ENCODE measurements at places on chromosomes 1 and 21. TPM values are rescaled to one million over a fixed set of nuclear protein-coding genes. Genes with fewer than 3 reads are reported as not detected.

The RER1 gene
- 76.1 TPM for total RNA-seq

GRCh38 chr1:5881526-5882222 is 110.6 kb downstream of the NPHP4 start:
- no peak for DNase-seq

The PRKAB2 gene
- total RNA-seq = 13.9 TPM

DNA sequence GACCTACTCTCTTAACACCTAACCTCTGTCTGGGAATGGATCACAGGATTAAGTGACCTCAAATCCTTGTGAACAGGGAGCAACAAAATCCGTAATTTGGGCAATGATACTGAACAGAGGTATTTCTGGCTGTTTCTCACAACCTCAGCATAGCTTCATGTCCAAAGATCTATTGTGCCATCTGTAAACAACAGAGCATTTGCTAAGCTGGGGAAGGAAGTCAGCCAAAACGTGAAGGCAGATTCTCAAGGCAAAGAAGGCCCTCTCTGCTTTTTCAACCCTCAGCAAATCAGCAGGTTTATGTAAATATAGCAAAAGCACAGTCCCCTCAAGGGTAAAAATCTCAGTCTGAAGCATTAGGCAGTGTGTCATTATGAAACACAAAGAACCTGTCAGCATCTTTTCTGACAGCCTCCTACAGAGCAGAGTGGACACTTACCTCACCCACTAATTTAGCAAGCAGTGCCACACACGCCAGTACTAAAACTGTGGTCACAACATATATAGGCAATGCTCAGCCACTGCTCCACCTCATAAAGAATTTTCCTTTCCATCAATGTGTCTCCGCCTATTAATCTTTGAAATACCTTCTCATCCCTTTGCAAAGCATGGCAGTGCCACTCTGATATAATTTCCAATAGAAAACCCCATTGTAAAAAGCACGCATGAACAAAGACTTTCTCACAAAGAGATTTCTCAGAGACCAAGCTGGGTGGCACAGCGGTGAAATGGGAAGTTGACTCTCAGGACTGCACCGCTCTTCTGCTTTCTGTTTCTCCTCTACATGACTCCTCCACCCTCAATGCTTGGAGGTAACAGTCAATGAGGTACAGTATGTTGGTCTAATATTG is 188.0 kb downstream of the RERE start:
- peak; percentile 41 for DNase-seq

DNA sequence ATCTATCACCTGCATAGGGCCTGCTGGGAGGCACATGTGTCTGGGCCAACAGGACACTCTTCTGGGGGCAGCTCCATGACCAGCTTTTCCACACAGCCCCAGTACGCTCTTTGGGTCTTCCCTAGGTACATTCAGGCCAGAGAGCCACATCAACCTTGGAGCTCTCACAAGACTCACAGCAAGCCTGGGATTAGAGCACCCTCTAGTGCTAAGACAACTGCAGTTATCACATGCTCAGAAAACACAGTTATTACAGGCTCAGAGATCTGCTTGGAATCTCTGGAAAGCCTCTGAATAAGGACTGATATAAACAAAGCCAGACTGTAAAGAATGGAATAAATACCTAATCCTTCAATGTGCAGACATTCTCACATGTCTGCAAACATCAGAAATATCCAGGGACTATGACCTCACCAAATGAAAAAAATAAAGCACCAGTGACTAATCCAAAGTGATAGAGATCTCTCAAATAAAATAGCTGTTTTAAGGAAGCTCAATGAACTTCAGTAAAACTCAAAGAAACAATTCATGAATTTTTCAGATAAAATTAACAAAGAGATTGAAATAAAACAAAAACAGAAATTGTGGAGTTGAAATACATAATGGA is 563.9 kb upstream of the NR5A2 start:
- peak; percentile 69 for DNase-seq

Data from fibroblast of lung (primary cell).